Prostate gland (tissue), 2 donors: ENCODE measurements at places on chromosomes 1 and 21.
A peak's percentile ranks its signal among the peaks of the same experiment; 100 is the strongest.

- no peak for DNase-seq
Observed at GRCh38 chr1:179745743-179746142, 2.7 kb downstream of the FAM163A start.

GRCh38 chr1:214010197-214010573, 22.4 kb downstream of the PROX1 start:
- DNase-seq: no peak

DNA sequence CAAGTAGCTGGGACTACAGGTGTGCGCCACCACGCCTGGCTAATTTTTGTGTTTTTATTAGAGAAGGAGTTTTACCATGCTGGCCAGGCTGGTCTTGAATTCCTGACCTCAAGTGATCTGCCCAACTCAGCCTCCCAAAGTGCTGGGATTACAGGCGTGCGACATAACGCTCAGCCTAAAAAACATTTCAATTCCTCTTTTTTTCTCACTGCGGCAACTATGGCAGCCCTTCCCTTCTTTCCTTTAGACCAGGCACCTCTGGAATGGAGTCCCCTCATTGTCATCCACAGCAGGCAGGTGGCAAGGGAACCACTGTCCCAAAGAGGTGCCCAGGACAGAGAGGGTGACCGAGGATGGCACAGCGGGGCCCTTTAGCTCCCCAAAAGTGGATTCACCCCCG, 14.1 kb downstream of the CEP104 start:
- no peak for DNase-seq

GRCh38 chr1:199489594-199489993, 537.9 kb upstream of the NR5A2 start:
- DNase-seq: no peak

DNA sequence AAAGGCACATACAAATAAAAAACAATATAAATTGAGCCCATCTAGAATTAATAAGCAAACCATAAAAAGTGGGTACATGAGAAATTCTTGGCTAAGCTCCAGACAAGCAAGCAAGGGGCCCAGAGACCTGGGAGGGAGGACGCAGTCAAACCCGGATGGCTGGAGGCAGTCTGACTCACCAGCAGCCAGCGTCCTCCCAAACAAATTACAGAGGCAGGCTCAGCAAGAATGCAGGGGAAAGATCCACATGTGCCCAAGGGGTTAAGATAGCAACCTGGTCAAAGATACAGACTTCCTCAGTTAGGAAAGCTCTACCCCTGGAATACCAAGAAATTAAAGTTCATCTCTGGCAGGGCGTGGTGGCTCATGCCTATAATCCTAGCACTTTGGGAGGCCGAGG, 7.4 kb upstream of the TIAM1 start:
- DNase-seq: no peak

DNA sequence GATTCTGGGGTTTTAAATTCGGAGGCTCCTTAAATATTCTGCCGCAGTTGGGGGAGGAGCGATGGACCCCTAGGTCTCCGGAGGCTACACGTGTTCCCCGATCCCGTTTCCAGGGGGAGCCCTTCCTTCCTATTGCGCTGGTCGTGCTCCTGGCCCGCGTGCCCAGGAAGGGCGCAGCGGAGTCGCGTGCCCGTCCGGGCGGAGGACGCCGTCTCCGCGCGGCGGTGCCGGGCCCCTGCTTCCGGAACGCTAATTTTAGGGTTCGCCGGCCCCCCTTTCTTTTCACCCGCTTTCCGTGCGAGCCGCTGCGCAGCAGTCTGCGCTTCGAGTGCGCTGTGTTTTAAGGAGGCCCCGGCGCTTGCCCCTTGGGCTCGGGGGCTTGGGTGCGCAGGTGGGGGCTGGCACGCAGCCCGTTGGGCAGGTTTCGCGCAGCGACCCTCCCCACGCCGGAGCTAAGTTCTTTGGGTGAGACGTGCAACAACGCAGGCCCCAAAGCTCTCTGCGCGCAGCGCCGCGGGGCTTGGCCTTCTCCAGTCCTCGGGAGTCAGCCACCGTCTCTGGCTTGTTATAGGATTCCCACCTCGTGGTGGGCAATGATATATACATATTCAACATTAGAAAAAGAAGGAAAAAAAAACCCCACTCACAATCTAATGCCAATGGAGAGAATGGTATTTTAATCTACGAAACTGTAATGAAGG, 43.5 kb upstream of the DNAJC6 start:
- peak; percentile 13 for DNase-seq

GRCh38 chr1:22772014-22772413, 61.4 kb downstream of the EPHB2 start:
- DNase-seq: no peak

DNA sequence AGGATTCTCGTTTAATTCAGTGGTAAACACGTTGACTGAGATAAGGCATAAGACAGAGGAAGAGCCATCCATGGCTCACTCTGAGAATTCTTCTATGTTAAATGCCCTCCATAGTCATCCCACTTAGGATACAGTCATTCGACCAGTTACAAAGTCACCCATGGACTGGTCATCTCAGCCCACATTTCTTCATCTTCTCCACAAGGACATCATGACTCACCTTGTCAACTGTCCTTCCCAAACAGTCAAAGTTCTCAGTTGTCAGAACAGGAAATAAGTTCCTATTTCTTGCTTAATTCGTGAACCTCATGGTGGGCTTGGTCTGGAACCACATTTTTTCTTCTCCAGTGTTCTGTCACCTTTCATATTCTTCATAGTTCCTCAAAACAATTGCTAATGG, 133.2 kb downstream of the TGFB2 start:
- DNase-seq: no peak

GRCh38 chr1:110187139-110187890, 22.8 kb upstream of the KCNC4 start:
- no peak for DNase-seq
